Activated CD8-positive, alpha-beta T cell treated with anti-CD3 and anti-CD28 coated beads, Interleukin-2, amount 10 ng/mL, durations not matched to agents 7 days and 5 days (primary cell): ENCODE measurements at places on chromosomes 16 and 17. TPM values are rescaled to one million over a fixed set of nuclear protein-coding genes. Genes with fewer than 3 reads are reported as not detected.

The GCSH gene
- 13.9 TPM for total RNA-seq

The HNF1B gene
- total RNA-seq: not detected

The BIRC5 gene
- total RNA-seq: 108 TPM

The PRSS27 gene
- total RNA-seq: 1.0 TPM

The TAC4 gene
- total RNA-seq: not detected

The GDPD1 gene
- 1.6 TPM for total RNA-seq

The GDPD3 gene
- total RNA-seq: 12.6 TPM

The ATAD5 gene
- total RNA-seq: 37.0 TPM

The NATD1 gene
- total RNA-seq: 1.3 TPM

The ZMYND15 gene
- not detected for total RNA-seq

The SMARCD2 gene
- total RNA-seq: 136 TPM

The DRC7 gene
- 0.55 TPM for total RNA-seq

The SLC5A11 gene
- total RNA-seq: not detected

The KREMEN2 gene
- total RNA-seq: 0.18 TPM

The GLP2R gene
- total RNA-seq: not detected

The NPIPA5 gene
- total RNA-seq: 1.3 TPM

The PITPNM3 gene
- total RNA-seq: 0.71 TPM

GRCh38 chr17:82929676-82930042 is 89.8 kb upstream of the ZNF750 start:
- no peak for DNase-seq

DNA sequence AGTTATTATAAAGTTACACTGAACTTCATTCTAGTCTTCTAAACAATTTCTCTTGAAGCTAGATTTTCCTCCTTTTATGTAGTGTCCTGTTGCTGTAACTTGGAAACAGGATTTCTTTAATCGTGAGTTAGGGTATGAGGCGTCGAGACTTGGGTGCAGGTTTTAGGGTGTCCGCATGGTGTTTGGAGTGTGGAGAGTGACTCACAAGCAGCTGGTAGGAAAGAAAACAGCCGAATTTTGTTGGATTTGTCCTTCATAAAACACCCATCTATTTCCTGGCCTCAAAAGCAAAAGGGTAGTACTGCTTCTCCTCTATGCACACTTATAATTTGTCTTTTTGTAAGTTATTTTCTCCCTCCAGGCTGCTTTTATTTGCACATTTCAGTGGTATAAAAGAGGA is 1.6 kb downstream of the RPTOR start:
- no peak for DNase-seq

DNA sequence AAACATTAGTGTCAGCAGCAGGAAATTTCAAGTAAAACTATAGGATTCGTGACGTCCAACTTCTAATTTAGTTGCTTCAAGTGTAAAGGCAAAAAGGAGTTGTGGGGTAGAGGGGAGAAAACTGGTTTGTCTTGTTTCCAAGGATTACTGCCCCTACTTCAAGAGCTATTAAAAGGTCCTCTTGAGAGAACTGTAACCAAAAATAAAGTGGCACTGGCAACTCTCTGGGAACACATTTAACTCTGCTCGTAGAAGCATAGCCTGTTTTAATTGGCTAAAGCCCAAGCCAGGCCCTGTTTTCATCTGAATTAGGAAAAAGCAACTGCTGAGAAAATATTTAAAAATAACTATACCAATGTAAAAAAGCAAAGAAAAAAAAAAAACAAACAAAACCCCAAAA is 51.8 kb upstream of the AKAP1 start:
- DNase-seq: no peak

GRCh38 chr17:74951680-74952421 is 16.2 kb downstream of the OTOP3 start:
- DNase-seq: no peak

DNA sequence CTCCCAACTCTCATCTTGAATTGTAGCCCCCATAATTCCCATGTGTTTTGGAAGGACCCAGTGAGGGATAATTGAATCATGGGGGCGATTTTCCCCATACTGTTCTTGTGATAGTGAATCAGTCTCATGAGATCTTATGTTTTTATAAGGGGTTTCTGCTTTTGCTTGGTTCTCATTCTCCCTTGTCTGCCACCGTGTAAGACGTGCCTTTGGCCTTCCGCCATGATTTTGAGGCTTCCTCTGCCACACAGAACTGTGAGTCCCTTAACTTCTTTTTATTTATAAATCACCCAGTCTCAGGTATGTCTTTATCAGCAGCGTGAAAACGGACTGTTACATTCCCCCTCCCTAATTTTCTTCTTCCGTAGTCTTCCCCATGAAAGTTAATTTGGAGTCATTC is 124.0 kb downstream of the ABCA8 start:
- DNase-seq: no peak

GRCh38 chr17:80827646-80828643 is 163.7 kb upstream of the CHMP6 start:
- no peak for DNase-seq

GRCh38 chr17:564526-565065 is 150.0 kb downstream of the VPS53 start:
- DNase-seq: no peak

GRCh38 chr17:81500047-81500446 is 12.6 kb downstream of the ACTG1 start:
- no peak for DNase-seq

GRCh38 chr17:67682196-67682595 is 35.5 kb upstream of the NOL11 start:
- DNase-seq: no peak

DNA sequence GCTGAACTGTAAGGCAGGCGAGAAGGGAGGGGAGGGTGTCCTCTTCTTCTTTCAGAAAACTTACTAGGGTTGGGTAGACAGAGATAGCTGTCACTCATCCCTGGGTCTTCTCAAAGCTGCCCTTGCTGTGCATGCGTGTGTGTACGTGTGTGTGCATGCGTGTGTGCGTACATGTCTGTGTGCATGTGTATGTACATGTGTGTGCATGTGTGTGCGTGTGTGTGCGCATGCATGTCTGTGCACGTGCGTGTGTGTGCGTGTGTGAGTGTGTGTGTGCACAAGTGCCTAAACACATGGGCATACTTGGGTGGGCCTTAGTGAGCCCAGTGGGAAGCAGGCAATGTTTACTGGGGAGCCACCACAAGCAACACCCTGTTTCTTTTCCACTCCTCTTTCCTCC is 154.8 kb upstream of the TNRC6C start:
- no peak for DNase-seq

- DNase-seq: no peak
These were observed 19.8 kb downstream of the SMTNL2 start for GRCh38 chr17:4604111-4604644.

GRCh38 chr16:30519120-30520049 is 7.0 kb downstream of the ZNF768 start:
- DNase-seq: peak; percentile 54

GRCh38 chr16:81618661-81619060 is 160.4 kb upstream of the PLCG2 start:
- no peak for DNase-seq

GRCh38 chr16:27972500-27972899 is 91.0 kb downstream of the GSG1L start:
- peak; percentile 79 for DNase-seq

GRCh38 chr16:66881014-66881417 is 701 bp downstream of the PDP2 start:
- DNase-seq: peak; percentile 42

GRCh38 chr16:85750146-85750826 is 610 bp downstream of the C16orf74 start:
- peak; percentile 33 for DNase-seq

- DNase-seq: no peak
These were observed 6.4 kb upstream of the LGALS9 start for GRCh38 chr17:27624539-27624938.

- no peak for DNase-seq
These were observed 849 bp downstream of the PRR29 start for GRCh38 chr17:63998721-63999679.

GRCh38 chr17:11712456-11712855 is 114.2 kb downstream of the DNAH9 start:
- no peak for DNase-seq

- no peak for DNase-seq
These were observed 16.3 kb downstream of the PRPSAP1 start for GRCh38 chr17:76337413-76337777.

- DNase-seq: no peak
These were observed 21.2 kb downstream of the CDC42EP4 start for GRCh38 chr17:73290399-73291259.

- no peak for DNase-seq
These were observed 792.0 kb downstream of the KCNJ2 start for GRCh38 chr17:70961341-70961740.

- no peak for DNase-seq
These were observed 55.0 kb downstream of the ZNF423 start for GRCh38 chr16:49800876-49801275.

- no peak for DNase-seq
These were observed 354.9 kb upstream of the ASIC2 start for GRCh38 chr17:33647956-33648355.

- DNase-seq: peak; percentile 33
These were observed 467.1 kb downstream of the SOX9 start for GRCh38 chr17:72587773-72588511.

DNA sequence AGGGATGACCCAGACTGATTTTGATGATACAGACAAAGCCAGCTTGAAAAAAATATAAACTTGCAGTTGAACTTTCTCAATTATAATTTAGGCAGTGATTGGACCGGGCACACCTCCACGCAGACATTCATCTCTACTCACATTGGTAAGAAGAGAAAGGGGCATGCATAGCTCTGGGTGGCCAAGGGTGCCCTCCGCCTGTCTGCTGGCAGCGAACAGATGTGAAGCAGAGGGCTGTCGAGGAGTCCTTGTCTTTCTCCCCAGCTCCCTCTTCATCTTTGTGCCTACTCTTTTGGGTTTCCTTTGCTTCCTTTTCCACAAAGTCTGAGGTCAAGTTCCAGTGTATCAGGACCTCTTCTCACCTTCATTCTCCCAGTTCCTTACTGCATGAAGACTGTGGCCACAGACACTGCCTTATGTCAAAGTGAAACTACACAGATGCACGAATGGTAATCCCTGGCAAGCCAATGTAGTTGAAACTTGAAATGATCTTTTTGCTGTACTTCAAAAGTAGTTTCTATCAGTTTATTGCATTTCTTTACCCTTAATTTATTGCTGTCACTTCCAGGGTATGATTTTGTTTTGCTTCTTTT is 343.7 kb upstream of the SOX9 start:
- DNase-seq: no peak

GRCh38 chr17:33864758-33865229 is 390.3 kb upstream of the CCL2 start:
- no peak for DNase-seq

GRCh38 chr16:17359788-17360390 is 110.9 kb downstream of the XYLT1 start:
- DNase-seq: peak; percentile 58

- no peak for DNase-seq
These were observed 37.3 kb downstream of the BCO1 start for GRCh38 chr16:81275795-81276194.

GRCh38 chr17:35969558-35970380 is 11.5 kb downstream of the CCL16 start:
- DNase-seq: peak; percentile 86

GRCh38 chr16:81629034-81629802 is 149.9 kb upstream of the PLCG2 start:
- DNase-seq: no peak

- DNase-seq: no peak
These were observed at the start of gene WNT9B for GRCh38 chr17:46851029-46851741. TSS of gene WNT9B (plus strand) at chr17:46851583. CDS start at chr17:46851639, 56 bp downstream.

DNA sequence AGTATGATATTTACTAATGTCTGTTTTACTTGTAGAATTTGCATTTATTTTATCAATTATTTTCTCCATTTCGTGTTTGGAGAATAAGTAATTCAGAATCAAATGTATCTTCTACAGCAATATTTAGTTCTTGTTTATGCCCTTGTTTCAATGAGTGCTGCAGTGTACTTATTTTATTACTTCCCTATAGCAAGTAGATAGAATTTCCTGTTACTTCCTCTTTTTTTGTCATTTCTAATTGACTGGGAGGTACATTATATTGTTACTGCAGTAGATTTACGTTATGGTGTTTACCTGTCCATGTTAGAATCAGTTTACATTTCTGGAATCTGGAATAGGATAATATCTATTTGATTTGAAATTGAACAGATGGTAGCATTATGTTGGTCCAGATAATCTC is 71.2 kb downstream of the OMG start:
- DNase-seq: no peak

DNA sequence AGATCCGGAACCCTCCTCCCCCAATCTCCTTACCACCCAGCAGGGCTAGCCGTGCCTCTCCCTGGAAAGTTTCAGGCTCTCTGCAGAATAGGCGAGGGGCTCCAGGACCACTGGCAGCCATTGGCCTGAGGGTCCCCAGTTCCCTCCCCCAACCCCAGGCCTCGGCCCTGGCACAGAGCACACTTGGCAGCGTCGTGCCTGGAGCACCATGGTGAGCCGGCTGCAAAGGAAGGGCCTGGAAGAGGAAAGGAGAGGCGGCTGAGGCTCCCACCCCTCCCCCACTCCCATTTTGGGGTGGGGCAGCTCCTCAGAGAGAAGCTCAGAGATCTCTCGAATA is 369 bp upstream of the BTBD17 start:
- DNase-seq: no peak
